NCI-H1417 treated with DMSO at 0.1 percent for 48 hours (cell line): ENCODE measurements at places on chromosomes 16 and 17.

GRCh38 chr17:50533720-50534148, 1.2 kb downstream of the EPN3 start:
- no peak for DNase-seq

- DNase-seq: no peak
Measured at GRCh38 chr17:81667754-81668153, 1.2 kb downstream of the CCDC137 start.

- no peak for DNase-seq
Measured at GRCh38 chr16:49594153-49594552, 220.5 kb downstream of the C16orf78 start.

GRCh38 chr17:78104540-78104941, 24.0 kb downstream of the TMC6 start:
- DNase-seq: no peak

DNA sequence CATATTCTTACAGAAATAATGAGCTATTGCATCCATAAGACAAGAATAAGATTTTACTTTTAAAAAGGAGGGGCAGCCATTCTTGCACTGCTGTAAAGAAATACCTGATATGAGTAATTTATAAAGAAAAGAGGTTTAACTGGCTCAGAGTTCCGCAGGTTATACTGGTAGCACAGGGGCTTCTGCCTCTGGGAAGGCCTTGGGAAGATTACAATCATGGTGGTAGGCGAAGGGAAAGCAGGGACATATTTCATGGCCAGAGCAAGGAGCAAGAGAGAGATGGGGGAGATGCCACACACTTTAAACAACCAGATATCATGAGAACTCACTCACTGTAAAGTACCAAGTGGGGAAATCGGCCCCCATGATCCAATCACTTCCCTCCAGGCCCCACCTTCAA, 20.9 kb upstream of the CSNK2A2 start:
- no peak for DNase-seq

DNA sequence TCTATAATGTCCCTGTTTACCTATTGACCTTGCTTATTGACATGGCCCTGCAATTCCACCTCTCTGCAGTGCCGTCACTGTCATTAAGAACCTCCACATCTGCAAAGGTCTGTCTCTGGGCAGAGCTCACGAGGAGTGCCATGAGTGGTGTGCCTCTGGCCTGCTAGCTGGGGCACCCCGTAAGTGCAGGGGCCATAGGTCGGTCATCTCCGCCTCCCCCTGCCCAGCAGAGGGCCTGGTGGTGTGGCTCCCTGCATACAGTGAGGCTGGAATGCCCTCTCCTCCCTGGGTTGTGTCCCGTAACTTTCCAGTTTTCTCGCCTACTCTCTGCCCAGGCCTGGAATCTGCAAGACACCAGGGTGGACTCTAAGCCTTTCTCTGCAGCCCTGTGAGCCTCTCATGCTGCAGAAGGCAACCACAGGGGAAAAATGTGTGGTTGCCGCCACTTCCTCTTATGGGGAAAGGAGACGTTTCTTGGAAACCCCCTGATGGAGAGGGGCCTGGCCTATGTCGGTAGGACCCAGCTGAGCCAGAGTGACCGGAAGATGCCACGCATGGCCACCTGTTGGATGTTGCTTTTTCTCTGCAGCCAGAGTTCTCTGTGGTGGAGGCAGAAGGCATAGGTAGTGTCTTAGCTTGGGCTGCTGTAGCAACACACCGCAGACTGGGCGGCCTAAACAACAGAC, 2.7 kb upstream of the SNX20 start:
- DNase-seq: no peak

- DNase-seq: no peak
Measured at GRCh38 chr16:65531475-65531874, 409.6 kb upstream of the CDH11 start.

DNA sequence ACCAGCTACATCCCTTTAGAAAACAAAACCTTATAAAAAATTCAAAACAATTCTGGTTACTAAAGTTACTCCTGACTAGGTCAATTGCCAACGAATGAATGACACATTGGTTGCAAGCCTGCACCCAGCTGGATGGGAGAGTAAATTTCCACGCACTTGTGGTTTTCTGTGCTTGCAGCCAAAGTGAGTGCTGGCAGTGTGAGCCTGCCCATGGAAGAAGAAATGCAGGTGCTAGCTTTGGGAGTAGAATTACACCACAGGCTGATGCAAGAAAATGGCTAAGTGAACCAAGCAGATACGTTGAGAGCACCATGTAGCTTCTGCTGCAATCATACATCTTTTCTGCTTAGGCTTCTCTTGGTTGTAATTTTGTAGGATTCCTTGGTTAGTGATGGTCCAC, 74.6 kb downstream of the SYCE1L start:
- DNase-seq: no peak

DNA sequence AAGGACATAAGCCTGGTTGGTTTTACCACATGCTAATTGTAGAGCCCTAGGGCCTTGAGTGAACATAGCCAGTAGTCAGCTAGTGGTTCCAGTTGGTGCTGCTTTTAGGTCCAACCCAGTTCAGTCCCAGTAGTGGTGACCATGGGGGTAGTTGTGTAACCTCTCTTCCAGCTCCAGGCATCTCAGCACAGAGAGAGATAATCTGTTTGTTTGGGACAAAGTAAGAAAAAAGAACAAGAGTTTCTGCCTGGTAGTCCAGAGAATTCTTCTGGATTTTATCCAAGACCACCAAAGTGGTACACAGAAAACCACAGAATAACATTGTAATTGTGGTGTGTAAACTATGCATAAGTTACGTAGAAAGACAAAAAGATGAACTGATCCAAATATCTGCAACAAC, 5.2 kb upstream of the CCL13 start:
- no peak for DNase-seq

DNA sequence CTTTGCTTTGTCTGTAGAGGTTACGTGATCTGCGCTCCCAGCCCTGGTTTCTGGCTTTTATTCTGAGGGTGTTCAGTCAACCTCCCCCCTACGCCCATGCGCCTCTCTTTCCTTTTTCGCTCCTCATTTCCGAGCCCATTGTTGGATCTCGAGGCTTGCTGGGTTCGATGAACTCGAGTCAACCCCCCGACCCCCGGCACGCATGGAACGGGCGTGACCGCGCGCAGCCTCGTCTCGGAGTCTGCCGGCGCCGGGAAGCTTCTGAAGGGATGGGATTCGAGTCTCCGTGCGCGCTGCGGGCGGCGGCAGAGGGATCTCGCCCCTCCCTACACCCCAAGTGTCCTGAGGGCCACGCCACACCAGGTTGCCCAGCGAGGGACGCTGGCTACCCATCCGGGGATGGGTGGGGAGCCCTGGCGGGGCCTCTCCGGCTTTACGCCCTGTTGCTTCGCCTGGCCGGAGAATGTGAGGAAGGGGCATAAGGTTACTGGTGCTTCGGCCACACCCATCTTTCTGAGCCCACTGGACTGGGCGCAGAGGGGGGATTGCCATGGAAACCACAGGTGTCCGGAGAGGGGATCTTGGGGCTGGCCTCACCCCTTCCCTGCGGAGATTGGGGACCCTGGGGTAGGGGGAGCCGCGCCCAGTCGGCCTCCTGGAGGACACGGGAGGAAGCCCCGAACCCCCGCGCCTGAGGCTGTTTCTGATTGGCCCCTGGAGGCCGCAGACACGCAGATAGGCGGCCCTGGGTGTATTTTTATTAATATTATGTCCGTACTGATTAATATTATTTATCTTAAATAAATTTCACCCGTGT, 1.8 kb downstream of the MAPT start:
- DNase-seq: no peak

- no peak for DNase-seq
Measured at GRCh38 chr16:72897707-72898106, 150.2 kb downstream of the ZFHX3 start.

GRCh38 chr17:55710829-55711496, 11.7 kb downstream of the TMEM100 start:
- no peak for DNase-seq

GRCh38 chr17:74241431-74241830, 28.1 kb downstream of the TTYH2 start:
- no peak for DNase-seq

DNA sequence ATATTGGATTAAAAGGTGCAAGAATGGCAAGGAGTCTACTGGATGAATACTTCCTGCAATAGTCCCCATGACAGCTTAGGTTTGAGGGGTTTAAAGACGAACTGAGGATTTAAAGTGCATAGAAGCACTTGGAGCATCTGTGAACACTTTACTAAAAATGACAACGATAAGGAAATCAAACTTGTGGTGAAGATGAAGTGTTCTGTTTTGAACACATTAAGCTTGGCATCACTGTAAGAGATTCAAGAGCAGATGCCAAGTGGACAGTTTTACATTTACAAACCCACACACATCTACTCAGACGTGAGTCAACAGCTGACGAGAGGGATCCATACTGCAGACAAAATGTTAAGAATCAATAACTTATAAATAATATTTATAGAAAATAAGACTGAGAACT, 918.7 kb downstream of the CDH11 start:
- no peak for DNase-seq

DNA sequence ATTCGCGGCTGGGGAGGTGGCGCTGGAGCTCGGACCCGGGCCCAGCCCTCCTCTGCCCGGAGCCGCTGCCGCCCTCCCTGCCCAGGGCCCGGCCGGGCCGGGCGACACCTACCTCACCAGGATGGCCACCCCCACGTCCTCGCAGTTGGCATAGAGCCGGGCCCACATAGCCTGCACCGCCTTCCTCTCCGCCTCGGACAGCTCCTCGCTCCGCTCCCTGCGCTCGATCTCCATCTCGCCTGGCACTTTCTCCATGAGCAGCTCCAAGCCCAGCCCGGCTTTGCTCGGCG, 276 bp downstream of the CYGB start:
- no peak for DNase-seq

DNA sequence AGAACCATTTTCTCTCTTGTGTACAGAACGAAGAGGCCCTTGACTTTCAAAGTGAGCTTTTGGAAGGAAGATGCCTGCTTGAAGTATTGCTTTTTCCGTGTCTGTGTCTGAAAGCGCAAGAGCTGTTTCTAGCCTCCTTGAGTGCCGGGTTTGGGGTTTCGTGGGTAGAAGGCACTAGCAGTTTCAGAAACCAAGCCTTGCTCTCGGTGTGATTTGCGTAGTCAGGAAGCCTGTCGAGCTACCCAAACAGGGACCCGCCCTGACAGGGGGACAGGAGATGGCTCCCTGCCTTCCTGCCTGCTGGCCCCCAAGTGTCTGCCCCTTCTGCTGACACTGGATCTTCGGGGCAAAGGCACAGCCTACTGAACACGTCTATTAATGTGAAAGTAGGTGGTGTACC, 322.0 kb downstream of the MAF start:
- DNase-seq: no peak

- DNase-seq: no peak
Measured at GRCh38 chr17:14323522-14323981, 22.7 kb downstream of the HS3ST3B1 start.

- no peak for DNase-seq
Measured at GRCh38 chr16:1407753-1408152, 6.8 kb downstream of the UNKL start.

GRCh38 chr17:2138761-2139160, 83.9 kb downstream of the HIC1 start:
- DNase-seq: no peak

DNA sequence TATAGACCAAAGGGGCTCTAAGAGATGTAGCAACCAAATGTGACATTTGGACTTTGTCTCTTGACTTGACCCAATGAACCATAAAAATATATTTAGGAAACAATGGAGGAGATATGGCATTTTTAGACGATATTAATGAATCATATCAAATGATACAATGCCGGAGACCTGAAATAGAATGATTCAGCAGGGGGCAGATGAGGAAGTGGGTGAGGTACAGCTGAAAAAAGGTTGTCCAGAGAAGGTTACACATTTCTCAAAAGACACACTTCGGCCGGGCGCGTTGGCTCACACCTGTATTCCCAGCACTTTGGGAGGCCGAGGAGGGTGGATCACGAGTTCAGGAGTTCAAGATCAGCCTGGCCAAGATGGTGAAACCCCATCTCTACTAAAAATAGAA, 16.5 kb upstream of the SNN start:
- DNase-seq: no peak

- DNase-seq: no peak
Measured at GRCh38 chr16:19843371-19843770, 41.3 kb downstream of the GPRC5B start.

DNA sequence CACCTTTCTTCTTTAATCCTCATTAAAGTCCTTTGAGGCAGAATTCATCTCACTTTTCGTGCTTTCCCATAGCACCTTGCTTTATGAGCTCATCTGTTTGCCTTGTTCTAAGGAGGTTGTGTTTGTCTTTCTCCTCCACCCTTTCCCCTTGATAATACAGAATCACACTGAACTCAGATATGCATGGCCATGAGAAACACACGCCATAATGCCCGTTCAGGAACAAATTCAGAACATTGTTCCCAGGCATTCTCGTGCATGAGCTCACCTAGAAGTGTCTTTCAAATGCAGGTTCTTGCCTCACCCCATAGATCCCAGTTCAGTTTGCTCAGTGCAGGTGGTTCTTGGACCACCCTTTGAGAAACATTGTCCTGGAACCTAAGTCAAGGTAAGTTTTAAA, 71.1 kb downstream of the TMEM114 start:
- no peak for DNase-seq

DNA sequence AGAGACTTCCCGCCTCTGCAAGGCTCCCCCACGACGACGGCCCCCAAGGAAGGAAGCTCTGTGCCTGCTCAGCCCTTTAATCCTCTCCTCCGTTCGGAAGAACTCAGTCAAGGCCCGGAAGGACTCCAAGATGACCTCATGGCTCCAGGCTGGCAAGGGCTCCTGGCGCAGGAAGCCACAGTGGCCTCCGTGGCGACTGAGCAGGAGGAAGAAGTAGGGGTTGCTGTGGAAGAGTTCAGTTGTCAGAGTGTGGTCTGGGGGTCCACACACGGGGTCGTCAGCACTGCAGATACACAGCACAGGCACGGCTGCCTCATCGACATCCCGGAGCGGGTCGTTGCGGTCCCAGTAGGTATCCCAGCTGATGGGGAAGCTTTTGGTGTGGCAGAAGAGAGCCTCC, 4.2 kb downstream of the ABHD15 start:
- DNase-seq: no peak
